ENCODE measurements at places on chromosomes 13 and 19.

DNA sequence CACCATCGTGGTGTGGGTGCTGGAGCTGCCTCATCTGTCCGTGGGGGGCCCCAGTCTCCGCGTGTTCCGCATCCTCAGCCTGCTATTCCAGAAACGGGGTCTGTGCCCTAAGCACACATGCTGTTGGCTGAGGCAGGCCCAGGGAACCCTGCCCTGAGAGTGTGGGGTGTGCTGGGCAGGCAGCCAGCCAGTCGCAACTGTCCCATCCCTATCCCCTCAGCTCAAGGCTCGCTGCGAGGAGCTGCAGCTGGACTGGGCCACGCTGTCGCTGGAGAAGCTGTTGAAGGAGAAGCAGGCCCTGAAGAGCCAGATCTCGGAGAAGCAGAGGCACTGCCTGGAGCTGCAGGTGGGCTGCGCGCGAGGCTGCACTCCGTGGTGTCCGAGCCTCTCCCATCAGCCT is 21.9 kb downstream of the PLEKHJ1 start:
- no peak for DNase-seq

- DNase-seq, result no peak
These were observed 35.1 kb downstream of the TMEM161A start for GRCh38 chr19:19103167-19103566.

DNA sequence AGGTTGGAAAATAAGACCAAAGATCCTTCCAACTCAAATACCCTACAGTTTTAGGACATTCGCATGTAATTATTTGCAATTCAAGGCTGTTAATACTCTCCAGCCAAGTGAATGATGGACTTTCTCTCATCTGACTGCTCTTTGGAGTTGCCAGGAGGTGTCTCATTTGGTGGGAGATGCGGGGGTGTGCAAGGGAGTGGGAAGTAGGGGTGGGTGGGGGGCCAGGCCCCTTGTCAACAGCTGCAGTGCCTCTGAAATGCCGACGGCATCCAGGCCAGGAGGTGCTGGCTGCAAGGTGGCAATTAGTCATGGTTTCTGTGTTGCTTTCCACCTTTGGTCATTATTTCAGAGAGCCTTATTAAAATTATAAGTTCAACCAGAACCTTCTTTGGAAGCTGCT is 121.5 kb downstream of the KL start:
- no peak for DNase-seq

- no peak for DNase-seq
These were observed 288.2 kb downstream of the MYO16 start for GRCh38 chr13:108917581-108917980.

DNA sequence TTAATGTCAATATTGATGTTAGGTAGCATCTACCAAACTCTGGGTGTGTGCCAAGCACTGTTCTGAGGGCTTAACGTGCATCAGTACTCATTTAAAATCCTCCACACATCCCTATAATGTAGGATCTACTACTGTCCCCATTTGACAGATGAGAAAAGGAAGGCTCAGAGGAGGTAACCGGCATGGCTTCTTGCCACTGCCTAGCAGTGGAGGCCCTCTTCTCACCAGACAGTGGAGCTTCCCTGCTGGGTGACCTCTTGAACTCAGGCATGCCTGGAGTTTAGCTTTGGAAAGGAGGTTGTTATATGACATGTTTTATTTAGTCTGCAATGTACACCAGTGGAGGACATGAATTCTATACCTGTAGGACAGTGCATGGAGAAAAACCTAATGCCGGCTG is 2.1 kb downstream of the SPATA13 start:
- DNase-seq, result no peak
